ENCODE measurements at places on chromosomes 3 and 15.

DNA sequence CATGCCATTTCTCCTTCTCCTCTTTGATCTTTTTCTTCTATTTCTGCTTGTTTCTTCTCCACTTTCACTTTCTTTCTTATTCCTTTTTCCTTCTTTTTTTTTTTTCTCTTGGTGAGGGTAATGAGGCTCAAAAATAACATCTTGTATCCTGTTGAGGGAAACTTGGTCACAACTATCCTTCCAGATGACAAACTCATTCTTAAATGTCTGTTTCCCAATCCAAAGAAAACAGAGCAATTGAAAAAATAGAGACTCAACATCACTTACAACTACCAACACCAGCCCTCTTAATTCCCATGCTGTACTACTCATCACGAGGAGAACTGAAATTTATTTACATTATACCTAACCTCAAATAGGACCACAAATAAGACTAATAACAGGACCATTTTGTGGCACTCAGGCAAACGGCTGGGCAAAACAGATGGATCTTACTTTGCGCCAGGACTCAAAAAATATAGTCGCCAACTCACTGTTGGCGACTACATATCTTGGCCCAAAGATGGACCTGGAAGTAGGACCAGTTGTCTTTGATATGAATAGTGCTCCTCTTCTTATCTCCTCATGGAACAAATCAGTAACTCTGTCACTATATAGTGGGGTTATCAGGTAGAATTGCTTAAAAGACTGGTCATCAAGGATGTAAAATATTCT is 343.9 kb downstream of the ZBTB20 start:
- DNase-seq: no peak

GRCh38 chr3:148992635-148993255 is 1.4 kb downstream of the GYG1 start:
- DNase-seq: no peak

DNA sequence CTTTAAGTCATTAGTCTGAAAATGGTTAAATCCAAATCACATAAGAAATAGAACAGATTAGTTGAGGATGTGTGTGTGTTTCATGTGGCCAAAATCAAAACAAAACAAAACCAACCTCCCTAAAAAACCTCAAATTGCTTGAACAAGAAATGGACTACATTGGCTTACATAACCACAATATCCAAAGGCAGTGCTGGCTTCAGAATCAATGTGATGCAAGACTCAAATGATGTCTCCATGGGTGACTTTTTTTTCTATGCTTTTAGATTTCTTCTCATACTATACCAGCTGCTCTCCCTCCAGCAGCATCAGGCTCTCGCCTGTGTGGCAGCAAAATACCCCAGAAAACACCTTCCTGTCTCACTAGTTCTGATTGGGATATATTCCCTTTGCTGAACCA is 36.0 kb upstream of the CMTM8 start:
- DNase-seq: no peak

DNA sequence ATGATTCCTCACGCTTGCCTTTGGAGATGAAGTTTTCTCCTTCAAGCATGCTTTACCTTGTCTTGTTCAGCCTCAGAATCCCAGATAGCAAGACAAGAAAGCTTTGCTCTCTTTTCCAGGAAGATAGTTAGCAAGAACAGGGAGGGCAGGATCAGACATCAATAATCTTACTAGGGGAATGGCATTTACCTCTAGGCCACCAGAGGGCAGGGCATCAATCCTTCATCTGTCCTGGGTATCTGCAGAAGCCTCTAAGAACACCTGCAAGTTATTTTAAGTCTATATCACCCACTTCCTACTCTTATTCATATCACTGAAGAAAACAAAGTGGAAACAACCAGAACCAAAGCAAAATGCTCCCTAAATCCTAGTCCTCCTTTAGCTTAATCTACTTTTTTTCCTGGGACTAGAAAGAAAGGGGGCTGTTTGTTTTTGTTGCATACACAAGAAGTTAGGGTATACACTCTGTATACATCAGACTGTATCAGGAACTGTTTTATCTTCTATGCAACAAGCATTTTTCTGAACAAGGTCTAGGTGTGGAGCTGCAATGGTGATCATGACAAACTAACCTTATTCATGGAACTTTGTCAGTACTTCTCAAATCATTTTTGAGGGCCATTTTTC is 862.5 kb downstream of the CADM2 start:
- DNase-seq: no peak

- peak; percentile 17 for DNase-seq
Measured at GRCh38 chr15:34855413-34855812, 60.1 kb upstream of the ACTC1 start.

- no peak for DNase-seq
Measured at GRCh38 chr3:115111632-115112031, 35.5 kb downstream of the ZBTB20 start.

Measured in AG08396 (cell line).